ENCODE measurements at places on chromosomes 7 and 10.

DNA sequence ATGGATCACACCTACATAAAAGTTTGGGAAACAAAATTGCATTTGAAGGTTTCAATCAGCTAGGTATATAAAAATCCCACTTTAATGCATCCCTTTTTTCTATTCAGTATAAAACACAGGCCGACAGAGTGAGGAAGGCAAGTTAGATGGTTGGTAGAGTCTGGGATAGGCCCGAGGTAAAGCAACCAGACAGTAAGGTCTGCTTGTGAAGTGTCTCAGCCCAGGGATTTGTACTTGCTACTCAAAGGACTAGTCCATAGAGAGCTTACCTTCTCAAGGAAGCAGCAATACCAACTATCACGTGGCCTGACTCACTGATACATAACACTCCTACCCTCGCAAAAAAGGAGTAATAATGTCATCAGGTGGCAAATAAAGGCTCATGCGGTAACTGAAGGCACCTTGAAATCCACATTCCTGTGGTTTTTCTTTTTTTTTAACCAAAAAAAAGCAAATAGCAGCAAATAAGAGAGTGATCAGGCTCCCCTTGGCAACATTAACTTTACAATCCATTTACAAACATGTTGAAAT lies 56.2 kb upstream of the ATP6V0A4 start:
- no peak for DNase-seq

- no peak for DNase-seq
These were observed 759.8 kb downstream of the CNTNAP2 start for GRCh38 chr7:146876411-146876810.

DNA sequence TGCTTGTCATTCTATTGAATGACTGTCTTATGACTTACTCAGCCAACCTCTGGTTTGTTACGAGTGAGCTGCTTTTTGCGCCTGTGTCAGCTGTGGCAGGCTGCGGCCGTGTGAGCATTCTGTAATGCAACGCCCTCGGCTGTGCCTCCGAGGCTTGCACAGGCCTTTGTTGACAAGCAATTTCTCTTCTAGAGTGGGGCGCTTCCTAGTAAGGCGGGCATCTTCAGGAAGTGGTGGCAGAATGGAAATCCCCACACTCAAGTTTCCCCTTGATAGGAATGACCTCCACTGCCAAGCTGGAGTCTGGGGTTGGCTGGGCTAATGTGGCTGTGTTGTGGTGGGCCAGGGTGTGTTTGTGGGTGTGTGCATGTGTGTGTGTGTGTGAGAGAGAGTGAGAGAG lies 20.2 kb upstream of the TMEM178B start:
- peak; percentile 40 for DNase-seq

GRCh38 chr10:103716206-103717160 lies 138.9 kb downstream of the SH3PXD2A start:
- DNase-seq = no peak

DNA sequence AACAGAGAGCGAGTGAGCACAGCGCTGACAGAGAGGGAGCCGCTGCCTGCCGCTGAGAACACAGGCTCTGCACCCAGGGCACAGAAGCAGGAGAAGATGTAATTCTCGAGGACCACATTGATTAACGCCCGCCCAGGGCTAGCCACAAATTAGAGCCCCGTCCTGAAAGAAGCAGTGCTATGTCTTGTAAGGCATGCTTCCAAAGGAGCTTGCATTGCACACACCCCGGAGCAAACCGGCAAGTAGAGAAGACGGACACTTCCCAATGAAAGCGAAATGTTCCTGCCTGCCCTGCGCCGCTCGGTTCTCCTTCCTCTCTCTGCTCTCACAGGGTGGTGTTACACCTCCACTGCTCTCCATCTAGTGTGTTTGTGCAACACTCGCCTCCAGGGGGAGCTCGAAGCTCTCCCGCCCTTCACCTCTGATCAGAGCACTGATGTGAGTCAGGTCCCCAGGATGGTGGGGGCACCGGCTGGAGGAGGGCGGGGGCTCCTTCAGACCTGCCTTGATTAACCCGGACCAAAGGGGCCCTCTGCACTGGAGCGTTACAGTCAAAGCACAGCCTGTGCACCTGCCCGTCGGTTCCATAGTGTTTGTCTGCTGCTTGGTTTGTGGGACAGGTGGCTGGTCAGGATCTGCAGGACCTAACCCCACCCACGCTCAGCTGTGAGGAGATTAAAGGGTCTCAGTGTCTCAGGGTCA lies 316.5 kb downstream of the ADARB2 start:
- peak; percentile 72 for DNase-seq

DNA sequence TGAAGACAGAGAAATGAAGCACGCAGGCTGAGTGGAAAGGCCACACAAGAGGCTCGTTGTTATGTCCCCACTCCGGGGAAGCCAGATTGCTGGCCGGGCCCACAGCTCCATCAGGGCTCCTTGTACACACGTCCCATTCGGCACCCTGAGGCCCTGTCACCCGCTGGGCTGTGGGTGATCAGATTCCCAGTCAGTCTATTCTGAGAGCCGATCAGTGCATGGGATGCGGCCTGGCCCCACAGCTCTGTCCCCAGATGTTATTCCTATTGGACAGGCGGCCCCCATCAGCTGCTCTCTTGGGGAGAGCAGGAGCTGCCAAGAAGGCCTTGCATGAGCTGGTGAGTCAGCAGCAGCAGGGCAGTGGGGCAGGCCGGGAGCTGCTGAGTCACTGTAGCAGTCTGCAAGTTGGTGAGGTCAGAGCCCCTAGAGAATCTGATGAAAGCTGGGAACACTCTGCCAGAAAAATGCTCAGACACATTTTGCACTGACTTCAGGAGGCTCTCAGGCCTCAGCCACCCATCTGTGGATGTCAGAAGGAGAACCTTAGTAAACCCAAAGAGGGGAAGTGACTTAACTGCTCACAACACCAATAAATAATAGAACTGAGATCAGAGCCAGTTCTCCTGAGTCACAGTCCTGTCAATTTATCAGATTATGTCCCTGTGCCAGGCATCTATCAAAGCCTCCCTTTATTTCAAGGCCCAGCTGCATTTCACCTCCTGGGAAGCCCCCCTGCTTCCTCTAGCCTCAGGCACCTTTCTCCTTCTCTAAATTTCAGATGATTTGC lies 9.4 kb upstream of the PSAP start:
- peak; percentile 43 for DNase-seq

DNA sequence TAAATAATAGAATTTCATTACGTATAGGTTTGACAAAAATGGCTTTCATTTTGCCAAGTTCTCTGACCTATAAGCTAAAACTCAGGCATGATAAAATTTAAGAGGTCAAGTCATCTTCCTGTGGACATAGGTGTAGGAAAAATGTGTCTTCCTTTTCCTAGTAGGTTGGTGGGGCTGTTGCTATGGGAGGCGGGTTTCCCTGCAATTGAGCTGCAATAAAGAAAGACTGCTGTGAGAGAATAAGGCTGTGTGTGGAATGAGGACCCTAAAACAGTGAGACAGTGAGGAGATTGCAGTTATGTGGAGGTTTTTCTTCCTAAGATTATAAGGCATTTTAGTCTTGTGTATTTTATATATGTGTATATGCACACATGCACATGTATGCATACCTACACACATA lies 13.0 kb upstream of the SEMA3A start:
- DNase-seq = no peak

DNA sequence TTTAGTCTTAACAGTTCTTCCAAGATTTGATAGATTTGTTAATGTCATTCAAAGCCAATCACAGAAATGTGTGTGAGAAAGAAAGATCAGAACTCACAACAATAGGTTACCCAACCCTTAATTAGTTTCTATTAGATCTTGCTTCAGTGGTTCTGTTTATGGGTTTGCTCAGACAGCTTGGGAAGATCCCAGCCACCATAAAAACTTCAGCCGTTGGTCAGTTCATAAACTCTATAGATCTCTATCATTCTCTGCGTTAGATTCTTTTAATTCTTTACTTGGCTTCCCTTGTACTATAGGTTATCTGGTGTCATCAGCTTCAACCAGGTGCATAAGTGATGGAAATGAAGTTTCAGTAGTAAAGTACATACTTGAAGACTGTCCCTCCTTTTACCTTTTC lies 54.4 kb downstream of the ZNF277 start:
- no peak for DNase-seq

GRCh38 chr10:111017098-111017497 lies 59.7 kb upstream of the ADRA2A start:
- no peak for DNase-seq

DNA sequence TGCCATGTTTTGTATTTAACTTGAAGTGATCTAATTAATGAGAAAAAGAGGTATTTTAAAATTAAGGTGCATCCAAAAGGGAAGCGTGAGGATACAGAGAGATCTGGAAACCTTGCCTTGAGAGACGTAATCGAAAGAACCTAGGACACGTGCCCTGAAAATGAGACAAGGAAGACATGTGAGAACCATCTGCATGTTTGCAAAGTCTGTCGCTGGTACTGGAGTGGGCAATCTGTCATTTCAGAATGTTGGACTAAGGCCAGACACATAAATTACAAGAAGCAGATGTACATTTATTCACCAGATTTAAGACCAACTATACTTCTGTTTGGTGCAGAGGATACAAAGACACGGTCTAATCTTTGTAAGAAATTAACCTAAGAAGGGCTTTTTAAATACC lies 9.2 kb downstream of the AGR2 start:
- DNase-seq = no peak

DNA sequence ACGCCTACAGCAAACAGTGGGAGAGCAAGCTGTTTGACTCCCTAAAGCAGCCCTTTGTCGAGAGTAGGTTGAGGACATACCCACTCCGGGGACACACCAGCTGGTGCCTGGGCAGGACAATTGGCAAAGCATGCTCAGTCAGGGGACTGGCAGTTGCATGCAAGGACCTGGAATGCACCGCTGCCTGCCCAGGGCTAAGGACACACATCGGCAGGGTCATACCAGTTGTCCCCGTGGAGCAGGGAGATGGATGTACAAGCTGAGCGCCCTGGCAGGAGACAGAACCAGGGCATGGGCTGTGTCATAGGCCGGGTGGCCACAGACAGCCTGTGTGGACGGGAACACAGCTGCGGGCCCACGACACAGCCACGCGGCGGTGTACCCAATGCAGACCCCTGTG lies 18.3 kb upstream of the ELN start:
- no peak for DNase-seq

GRCh38 chr7:135644729-135645128 lies 17.6 kb upstream of the STMP1 start:
- DNase-seq = no peak

DNA sequence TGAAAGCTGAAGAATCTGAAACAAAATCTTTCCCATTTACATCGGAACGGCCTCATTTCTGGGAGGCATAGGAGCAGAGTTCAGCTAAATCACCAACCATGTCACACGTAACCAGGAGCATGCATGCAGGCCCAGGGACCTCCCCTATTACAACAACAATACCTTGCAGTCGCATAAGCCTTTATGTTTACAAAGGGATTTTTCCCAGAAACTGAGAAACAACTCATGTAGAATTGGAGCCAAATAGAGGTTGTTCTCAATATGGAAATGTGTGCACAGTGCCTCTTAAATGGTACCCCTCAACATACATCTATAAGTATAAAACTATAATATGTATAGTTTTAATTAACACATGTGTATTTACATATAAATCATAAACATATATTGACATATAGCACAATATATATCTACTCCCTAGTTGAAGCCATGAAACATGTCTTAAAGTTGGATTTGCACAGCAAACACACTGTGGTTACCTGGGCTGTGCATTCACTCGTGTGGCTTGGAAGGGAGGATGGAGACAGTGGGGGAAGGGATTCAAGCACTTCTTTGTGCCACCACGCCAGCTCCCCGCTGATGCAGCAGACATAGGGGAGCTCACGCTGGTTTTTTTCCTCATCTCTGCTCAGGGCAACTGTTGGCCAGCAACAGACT lies 35.0 kb upstream of the DGKI start:
- DNase-seq = no peak

DNA sequence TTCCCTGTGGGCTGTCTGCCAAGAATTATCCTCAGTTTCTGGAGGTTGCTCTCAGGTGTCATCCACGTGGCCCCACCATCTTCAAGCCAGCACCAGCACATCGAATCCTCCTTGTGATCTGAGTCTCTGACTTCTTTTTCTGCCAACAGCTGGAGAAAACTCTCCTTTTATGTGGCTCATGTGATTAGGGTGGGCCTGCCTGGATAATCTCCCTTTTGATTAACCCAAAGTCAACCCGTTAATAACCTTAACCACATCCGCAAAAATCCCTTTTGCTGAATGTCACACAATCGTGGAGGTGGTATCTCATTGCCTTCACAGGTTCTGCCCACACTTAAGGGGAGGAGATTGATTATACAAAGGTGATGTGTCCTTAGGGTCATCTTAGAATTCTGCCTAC lies 73.8 kb downstream of the LRGUK start:
- DNase-seq = no peak

- DNase-seq = no peak
These were observed 35.3 kb upstream of the ZNF92 start for GRCh38 chr7:65338346-65338745.

GRCh38 chr10:9222917-9223316 lies 1168.4 kb downstream of the GATA3 start:
- DNase-seq = no peak
